ENCODE measurements at places on chromosomes 1 and 21.

- DNase-seq, result no peak
Measured at GRCh38 chr1:151455231-151455630, 4.1 kb downstream of the POGZ start.

DNA sequence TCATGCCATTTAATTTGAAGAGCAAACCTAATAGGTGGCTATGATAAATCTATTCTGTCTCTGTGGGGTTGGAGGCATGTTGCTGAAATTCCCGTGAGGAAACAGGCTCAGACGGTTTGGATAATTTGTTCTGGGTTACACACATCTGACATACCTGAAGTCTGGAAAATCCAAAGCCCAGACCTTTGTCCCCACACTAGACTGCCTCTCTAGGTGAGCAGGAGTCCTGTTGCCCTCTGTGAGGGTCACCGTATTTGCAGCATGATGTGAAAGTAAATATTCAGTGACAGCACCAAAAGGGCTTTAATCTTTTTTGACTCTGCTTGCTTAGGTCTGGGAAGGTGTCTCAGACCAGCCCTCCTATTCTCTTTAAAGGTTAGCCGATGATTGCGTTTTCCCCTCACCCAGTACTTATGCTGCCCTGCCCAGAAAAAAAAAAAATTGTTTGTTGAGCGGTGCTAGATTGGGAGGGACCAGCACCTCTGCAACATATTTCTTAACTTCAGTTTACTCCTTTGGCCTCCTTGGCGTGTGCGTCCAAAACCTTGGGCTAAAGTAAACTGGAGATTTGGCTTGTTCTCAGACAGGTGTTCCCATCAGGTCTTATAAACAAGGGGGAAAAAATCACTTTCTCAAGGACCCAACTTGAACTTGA is 67.0 kb downstream of the CACHD1 start:
- DNase-seq, result no peak

- DNase-seq, result no peak
Measured at GRCh38 chr1:12001996-12002493, 17.3 kb upstream of the MIIP start.

DNA sequence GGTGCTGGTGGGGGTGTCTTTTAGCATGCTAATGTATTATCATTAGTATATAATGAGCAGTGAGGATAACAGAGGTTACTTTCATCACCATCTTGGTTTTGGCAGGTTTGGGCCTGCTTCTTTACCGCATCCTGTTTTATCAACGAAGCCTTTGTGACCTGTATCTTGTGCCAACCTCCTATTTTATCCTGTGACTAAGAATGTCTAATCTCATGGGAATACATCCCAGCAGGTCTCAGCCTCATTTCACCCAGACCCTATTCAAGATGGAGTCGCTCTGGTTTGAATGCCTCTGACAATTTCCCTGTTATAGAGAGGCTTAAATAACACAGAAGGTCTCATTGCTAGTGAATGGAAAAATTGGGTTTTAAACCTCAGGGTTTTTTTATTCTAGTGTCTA is 300.8 kb upstream of the PROX1 start:
- DNase-seq, result no peak

DNA sequence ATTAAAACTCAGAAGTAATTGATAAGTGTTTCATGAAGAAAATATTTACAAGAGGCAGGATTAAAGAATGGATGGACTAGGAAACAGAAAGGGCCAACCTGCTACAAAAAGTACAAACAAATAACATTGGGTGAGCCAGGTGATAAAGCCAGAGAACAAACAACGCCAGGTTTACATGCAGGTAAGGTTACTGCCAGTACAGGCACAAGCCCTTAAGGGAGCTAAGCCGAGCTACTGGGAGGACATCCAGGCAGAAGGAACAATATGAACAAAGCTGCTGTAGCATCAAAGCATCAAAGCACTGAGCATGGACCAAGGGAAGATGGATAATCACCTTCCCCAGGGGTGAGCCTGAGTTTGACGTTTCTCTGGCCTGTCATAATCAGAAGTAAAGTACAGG is 380.7 kb downstream of the SEC16B start:
- no peak for DNase-seq

DNA sequence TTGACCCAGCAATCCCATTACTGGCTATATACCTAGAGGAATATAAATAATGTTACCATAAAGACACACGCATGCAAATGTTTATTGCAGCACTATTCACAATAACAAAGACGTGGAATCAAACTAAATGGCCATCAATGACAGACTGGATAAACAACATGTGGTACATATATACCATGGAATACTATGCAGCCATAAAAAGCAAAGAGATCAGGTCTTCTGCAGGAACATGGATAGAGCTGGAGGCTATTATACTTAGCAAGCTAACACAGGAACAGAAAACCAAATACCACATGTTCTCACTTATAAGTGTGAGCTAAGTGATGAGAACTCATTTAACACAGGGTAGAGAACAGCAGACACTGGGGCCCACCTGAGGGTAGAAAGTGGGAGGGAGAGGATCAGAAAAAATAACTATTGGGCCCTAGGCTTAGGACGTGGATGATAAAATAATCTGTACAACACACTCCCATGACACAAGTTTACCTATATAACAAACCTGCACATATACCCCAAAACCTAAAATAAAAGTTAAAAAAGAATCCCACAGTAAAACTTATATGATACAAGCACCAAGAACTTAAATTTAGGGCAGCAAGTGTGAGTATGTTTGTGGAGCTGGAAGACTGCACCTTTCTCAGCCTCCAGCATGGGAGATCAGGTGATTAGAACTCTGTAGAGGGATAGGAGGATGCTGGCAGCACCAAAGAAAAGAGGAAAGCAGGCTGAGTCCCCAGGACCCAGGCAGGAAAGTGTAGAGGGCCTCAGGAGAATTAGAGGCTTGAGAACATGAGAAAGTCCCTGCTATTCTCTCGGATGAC is 320.8 kb upstream of the USP24 start:
- no peak for DNase-seq

DNA sequence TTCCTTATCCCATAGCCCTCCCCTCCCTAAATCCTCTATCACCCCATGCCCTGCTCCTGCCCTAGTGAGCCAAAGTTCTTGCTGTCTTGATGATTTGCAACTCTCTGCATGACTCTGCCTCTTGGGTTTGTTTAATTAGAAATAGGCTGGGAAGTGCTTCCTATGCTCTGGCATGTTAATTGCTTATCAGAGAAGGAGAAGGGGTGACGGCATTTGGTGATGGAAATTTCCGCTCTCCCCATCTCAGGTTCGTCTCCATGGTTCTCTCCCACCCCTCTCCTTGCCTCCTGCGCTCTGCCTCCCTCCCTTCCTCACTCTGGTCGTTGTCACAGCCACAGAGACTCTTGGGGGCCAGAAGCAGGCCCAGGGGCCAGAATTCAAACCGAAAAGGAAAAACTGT is 68.9 kb downstream of the LRRN2 start:
- DNase-seq, result no peak

DNA sequence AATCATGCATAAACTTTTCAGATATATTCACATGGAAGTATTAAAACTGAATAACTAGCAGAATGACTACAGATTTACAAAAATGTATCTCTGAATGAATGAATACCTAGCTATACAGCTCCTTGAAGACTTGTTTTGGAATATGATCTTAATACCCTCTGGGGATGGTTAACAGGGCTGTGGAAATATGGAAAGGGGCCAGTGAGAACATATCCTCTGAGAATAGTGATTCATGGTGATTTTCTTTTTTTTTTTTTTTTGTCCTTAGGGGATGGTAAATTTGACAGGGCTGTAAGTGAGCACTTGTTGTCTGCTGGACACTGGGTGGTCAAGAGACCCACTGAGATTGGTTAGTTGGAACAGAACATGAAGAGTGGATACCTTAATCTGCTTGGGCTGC is 80.7 kb upstream of the HP1BP3 start:
- no peak for DNase-seq

DNA sequence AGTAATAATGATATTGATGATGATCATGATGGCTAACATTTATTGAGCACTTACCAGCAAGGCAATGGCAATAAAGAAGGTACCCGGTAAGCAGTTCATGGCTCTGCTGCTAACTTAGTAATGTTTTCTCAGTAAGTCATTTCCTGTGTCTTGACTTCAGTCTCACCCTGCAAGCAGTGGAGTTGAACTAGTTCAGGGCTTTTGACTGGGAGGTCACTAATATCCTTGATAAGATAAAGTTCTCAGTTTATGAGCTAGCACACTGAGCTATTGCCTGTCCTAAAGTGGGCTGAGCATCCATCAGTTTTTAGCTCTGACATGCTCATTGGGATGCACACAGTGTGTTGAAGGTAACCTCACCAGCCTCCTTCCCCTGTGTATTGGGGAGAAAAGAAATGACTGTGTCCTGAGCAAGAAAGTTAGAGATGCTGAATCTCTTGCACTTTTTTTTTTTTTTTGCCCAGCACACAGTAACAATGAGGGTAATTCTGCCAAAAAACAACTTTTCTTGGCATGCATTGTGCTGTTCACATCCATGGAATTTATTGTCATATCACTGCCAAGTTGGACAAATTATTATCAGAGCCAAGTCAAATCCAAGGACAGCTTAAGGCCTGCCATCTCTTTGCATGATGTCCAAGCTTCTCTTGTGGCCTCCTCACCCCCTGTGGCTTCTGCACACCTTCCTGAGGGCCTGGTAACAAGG is 55.5 kb upstream of the GADD45A start:
- no peak for DNase-seq

DNA sequence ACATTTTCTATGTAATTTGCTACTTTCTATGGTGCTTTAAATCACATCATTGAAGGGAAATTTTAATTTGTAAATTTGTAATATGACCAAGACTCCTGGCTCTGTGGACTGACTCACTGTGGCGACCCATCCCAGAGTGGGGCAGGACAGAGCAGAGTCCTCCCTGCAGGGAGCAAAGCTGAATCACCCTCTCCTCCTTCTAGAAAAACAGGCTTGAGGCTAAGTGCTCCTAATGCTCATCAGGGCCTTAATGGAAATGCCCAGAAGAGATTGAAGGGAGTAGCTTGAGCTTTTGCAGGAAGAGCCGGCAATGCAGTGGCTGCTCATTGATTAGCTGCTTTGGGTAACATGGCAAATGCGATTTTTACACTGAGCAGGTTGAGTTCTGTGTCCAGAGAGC is 16.8 kb downstream of the S100A10 start:
- no peak for DNase-seq

DNA sequence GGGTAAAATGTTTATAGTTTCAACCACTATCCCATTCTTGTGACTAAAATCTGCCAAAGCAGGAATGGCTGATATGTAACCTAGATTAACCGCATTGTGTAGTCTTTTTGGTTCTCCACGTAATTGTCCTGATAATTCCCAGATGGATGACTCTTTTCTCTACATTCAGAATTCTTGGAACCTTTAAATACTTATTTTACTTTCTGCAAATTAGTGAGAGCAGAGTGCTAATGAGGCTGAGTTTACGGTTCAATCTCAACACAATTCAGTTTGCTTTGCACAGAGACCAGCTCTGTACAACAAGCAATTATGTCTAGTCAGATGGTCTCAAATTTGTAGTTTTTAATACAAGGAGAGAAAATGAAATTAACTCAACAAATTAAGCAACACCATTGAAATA is 9.1 kb downstream of the CRB1 start:
- no peak for DNase-seq

GRCh38 chr1:68178821-68179490 is 53.4 kb downstream of the WLS start:
- no peak for DNase-seq

DNA sequence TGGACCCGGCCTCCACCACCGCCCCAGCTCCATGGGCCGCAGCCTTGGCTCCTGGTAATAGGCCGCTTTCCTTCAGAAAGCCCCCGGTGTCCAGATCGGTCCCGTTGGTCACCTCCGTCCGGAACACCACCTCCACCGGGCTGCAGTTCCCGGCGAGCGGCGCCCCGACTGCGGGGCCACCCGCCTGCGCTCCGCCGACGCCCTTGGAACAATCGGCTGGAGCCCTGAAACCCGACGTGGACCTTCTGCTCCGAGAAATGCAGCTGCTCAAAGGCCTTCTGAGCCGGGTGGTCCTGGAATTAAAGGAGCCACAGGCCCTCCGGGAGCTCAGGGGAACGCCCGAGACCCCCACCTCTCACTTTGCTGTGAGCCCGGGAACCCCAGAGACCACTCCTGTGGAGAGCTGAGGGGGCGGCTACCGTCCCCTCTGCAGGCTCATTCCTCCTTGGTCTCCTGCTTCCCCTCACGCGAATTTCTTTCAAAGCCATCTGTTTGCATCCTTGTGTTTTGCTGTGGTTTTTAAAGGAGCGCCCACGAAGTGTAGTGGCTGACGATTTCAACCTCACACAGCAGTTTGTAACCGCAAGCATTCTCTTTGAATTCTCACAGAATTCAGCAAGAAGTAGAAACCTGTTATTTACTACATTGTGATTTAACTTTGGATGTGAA is 6.0 kb downstream of the FCRLB start:
- DNase-seq, result no peak

DNA sequence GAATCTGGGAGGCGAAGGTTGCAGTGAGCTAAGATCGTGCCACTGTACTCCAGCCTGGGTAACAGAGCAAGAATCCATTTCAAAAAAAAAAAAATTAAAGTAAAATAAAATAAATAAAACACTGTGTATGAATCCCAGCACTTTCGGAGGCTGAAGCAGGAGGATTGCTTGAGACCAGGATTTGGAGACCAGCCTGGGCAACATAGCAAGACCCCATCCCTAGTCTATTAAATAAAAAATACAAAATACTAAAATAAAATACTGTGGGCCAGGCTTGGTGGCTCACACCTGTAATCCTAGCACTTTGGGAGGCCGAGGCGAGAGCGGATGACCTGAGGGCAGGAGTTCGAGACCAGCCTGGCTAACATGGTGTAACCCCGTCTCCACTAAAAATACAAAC is 4.2 kb upstream of the BNIPL start:
- DNase-seq, result no peak

DNA sequence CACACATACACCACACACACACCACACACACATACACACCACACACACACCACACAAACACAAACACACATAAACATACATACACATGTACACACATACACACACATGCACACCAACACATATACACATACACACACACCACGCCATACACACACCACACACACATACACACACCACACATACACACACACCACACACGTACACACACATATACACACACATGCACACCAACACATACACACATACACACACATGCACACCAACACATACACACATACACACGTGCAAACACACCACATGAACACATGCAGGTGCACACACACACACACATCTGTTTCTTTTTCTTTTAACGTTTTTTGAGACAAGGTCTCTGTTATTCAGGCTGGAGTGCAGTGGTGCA is 41.0 kb upstream of the SLC45A1 start:
- DNase-seq, result no peak

GRCh38 chr1:156797212-156797871 is 19.3 kb downstream of the SH2D2A start:
- DNase-seq, result no peak
